ENCODE measurements at places on chromosomes 13 and 19.

GRCh38 chr19:38826856-38827551 is 4.6 kb downstream of the ECH1 start:
- no peak for DNase-seq

DNA sequence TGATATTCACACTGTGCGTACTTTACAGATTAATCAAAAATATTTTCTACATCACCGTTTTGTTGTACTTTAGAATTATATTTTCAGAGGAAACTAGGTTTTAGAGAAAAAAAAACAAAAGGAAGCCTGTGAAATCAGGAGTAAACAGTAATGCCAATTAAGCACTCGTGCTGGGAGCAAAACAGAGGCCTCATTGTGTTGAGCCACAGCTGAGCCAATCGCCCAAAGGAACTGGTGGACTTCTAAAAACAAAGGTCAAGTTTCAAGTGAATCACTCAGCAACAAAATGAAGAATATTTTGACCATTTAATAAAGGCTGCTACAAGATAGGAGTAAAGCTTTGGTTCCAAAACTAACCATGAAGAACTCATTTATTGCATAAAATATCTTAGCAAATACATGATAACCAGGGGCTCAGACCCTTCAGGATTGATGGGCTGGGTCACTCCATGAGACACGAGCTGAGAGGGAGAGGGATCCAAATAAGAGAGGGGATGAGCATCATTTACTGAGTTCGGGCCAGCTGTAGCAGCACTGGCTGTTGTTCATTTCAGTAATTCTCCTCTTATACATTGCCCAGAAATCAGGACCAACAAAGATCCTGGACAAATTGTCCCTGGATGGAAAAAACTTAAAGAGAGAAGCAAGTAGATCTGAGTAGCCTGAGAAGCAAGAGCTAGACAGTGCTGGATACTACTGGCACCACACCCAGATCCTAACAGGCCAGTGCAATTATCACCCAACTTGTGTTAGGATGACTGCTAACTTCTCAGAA is 8.3 kb upstream of the NALCN start:
- DNase-seq, result no peak

DNA sequence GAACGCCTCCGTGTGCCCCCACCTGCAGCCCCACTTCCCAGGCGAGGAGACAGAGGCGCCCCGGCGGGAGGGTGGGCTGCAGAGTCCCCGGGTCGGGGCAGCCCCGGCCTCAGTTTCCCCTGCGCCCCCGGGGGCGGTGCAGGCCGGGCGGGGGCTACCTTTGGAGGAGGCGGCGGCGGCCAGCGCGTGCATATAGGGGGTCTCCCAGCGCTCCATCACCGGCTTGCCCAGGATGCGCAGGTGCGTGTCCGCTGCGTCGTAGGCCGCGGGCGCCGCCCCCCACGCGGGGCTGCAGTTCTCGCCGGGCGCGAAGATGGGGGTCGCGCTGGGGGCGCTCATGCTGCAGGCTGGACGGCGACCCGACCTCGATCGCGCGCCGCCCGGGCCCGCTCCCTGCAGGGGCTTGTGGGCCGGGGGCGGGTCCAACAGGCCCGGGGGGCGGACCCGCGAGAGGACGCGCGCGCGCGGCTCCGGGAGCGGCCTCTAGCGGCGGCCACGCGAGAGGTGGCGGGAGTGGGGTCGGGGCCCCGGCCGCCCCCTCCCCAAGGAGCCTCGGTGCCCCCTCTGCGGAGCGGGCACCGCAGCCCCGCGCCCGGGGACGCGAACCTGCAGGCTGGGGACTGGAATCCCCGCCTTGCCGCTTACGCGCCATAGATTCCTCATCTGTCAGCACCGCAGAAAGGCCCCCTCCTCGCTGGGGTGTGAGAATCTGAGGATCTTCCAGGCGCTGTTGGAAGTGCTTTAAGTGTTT is at the start of gene GAMT:
TSS of gene GAMT (minus strand) at position 405 of the 751 bp plus-strand sequence. CDS start at position 339, 66 bp downstream.
- DNase-seq, result peak; percentile 34

DNA sequence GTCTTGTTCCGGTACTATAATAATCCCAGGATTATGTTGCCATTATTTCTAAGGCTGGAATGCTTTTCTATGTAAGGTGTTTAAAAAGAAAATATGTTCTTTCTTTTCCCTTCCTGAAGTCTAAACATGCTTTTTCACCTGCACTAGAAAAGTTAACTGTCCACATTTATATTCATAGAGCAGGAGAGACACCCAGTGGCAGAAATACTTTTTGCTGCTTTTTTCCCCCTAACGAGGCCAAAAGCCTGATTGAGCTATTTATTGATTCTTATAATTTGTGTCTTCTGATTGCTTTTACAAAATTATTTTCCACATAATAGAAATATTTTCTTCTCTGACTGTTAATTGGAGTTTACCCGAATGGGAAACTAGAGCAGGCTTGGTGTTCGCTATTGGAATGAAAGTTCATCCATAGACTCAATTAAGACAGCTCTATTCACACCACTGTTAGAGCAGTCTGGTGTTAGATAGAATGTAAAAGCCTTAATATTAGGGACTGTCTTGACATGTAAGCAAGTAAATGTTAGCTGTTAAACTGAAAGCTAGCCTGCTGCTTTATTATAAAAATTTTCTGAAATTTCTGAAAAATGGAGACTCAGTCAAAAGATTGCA is 15.8 kb downstream of the GPR180 start:
- DNase-seq, result no peak

DNA sequence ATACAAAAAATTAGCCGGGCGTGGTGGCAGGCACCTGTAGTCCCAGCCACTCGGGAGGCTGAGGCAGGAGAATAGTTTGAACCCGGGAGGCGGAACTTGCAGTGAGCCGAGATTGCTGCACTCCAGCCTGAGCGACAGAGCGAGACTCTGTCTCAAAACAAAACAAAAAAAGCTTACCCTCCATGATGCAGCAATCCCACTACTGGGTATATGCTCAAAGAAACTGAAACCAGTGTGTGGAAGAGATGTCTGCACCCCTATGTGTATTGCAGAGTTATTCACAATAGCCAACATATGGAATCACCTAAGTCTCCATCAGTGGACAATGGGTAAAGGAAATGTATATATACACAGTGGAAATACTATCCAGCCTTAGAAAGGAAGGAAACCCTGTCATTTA is 19.6 kb upstream of the TTYH1 start:
- no peak for DNase-seq

- DNase-seq, result no peak
Measured at GRCh38 chr13:113117911-113118260, 4.7 kb upstream of the F10 start.

- DNase-seq, result no peak
Measured at GRCh38 chr19:18291019-18291524, 9.7 kb upstream of the JUND start.

DNA sequence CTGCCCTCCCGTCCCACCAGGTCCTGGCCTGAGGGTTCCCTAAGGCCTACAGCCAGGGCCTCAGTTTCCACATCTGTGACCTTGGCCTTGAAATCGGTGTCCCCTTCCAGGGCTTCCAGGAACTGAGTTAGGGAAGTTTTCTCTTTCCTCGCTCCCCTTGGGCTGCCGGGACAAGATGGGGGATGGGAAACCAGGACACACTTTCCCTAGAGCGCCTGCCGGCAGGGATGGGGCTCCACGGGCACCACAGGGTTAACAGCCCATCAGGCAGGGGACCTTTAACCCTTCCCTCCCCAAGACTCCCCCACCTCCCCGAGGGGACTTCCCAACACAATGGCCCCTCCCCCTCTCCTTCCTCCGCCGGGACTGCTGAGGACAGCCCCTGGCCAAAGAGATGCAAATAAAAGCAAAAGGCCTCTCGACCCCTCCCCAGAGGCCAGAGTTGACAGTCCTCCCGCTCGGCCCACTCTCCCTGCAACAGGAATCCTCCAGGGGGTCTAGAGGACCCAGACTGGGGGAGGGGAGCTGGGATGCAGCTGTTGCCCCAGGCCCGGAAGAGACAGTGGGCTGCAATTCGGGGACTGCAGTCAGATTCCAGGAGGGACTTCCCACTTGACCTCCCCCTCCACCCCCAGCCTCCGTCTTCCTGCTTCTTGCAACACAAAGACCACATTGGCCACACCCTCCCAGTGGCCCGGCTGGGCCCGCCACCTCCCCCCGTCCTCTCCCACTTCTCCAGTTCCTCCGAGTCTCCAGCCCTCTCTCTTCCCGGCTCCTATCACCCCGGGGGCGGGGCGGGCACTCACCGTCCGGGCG is 3.4 kb downstream of the BBC3 start:
- peak; percentile 95 for DNase-seq

GRCh38 chr19:57802269-57802668 is 12.4 kb downstream of the ZNF552 start:
- no peak for DNase-seq

DNA sequence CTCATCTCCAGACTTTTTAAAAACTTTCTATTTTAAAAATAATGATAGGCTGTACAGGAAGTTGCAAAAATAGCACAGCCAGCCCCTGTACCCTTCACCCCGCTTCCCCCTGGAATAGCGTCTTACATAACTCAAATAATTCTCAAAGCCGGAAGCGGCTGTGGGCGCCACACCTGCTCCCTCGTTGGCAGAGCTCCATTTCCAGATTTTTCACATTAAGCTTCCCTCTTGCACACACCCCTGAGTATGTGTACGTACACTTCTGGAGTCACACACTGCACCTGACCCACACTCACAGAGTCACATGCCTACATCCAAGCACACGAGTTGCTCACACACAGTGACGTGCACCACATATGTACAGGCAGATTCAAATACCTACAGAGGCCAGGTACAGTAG is 24.9 kb upstream of the DPP9 start:
- no peak for DNase-seq

DNA sequence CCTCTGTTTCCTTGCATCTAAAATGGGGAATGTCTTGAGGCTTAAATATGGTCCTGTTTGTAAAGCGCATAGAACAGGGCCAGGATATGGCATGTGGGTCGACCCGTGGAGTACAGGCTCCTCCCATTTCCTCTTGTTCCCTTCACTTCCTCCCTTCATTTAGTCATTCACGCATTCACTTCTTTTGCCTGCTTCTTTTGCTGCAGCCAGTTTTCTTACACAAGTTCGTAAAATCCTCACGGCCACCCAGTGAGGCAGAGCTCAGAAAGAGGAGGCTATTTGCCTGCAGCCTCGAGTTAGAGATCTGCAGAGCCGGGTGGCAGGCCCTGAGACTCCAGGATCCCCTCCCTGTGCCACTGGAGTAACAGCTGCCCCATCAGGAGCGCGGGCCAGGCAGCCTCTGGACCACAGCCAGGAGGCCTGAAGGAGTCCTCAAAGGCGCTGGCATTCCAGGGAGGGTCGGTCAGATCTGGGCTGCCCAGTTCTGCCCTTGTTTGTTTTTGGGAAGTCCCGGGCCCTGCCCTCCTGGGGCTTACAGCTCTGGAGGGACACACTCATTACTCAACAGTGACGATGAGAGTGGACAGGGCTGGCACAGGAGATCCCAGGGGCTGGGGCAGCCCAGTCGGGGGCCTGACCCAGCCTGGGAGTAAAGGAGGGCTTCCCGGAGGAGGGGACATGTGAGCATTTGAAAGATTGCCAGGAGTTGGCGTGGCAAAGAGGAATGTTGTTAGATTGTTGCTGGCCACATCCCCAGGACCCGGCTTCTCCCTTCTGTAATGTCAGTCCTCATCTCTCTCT is 4.6 kb downstream of the PPP5C start:
- DNase-seq, result peak; percentile 23

- no peak for DNase-seq
Measured at GRCh38 chr19:18671303-18672043, 12.0 kb upstream of the CRTC1 start.

GRCh38 chr19:11035441-11036377 is 53.6 kb upstream of the LDLR start:
- DNase-seq, result peak; percentile 89

- DNase-seq, result no peak
Measured at GRCh38 chr13:20981370-20982095, 79.0 kb upstream of the XPO4 start.

DNA sequence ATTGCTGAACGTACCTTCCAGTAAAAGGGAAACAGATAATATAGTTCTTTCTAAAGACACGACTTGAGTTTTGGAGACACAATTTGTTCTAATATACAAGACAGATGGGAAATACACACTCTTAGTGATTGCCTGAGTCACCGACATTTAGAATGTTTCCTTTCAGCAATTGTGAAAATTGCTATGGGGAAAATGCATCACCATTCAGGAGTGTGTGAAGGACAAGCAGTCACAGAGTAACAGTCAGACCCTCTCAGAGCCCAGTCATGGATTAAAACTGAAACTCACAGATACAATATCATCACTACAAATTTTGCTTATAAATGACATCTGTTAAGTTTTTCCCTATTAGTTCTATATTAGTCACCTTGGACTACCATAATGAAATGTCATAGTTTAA is 286.1 kb downstream of the SPRY2 start:
- DNase-seq, result peak; percentile 68

All from suppressor macrophage treated with lipopolysaccharide for 4 hours (primary cell).